Fibroblast of skin of right biceps (primary cell): ENCODE measurements at places on chromosomes 11 and 22.
A peak's percentile ranks its signal among the peaks of the same experiment; 100 is the strongest.

DNA sequence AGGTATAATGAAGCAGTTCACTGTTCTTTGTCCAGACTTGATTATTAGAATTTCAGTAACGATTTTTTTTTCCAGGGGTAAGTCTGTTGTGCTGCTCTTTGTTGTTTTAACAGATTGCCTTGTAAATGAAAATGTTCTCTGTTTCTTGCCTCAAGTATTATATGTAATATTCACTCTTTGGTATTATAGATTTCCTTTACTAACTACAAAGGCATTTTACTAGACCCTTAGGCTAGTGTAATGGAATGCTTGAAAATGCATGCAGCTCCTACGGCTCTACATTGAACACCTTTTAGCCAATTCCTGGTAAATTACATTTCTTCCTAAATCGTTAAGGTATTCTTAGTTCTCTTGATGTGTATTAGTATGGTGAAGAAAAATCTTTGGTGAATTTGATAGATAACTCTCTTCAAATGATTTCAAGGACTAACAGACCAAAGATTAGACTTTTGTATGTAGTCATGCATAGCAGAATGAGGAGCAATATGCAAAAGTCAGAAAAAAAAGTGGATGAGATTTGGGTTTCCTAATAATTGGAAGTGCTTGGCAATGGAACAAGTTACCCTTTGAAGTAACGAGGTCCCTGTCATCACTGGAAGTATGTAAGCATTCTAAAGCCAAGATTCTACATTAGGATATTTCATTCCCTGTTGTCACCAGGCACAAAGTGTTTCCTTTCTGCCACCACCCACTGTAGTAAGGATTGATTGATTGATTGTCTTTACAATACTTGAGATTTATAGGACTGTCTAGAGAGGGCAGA, 113.1 kb downstream of the DBX1 start:
- no peak for DNase-seq

DNA sequence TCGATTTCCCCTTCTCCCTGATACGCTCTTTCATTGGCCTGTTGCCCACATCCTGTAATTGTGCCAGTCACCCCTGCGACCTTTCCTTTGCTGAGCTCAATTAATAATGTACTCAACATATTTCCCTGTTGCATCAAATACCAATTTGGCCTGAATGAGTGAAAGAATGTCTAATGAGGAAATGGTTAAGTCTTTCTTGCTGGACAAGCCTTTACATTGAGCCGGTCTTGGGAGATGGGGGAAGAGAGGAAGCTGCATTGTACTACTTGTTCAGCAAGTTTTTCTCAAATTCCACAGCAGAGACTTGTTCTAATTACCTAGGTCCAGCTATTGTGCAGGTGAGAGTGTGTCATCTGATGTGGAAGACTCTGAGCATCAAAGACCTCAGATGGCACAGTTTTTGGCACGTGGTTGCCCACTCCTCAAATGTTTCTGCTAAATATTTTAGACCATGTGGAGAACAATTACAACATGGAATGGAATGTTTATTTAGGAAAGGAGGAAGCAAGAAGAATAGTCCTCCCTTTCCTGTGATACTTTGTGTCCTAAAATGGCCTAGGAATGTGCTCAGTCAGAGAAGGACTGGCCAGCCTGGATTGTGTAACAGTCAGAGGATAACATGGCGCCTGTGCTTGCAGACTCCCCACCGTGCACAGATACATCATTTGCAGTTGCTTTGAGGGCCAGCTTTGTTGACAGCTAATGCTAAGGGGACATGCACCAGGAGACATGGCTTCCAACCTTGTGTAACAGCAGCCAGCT, 129.5 kb upstream of the E2F8 start:
- peak; percentile 94 for DNase-seq

GRCh38 chr22:39087881-39088684, 9.0 kb upstream of the APOBEC3H start:
- DNase-seq: peak; percentile 1

- no peak for DNase-seq
Observed at GRCh38 chr11:19218216-19218615, 16.4 kb upstream of the CSRP3 start.

GRCh38 chr22:22167791-22168189, 76.8 kb upstream of the VPREB1 start:
- DNase-seq: no peak

DNA sequence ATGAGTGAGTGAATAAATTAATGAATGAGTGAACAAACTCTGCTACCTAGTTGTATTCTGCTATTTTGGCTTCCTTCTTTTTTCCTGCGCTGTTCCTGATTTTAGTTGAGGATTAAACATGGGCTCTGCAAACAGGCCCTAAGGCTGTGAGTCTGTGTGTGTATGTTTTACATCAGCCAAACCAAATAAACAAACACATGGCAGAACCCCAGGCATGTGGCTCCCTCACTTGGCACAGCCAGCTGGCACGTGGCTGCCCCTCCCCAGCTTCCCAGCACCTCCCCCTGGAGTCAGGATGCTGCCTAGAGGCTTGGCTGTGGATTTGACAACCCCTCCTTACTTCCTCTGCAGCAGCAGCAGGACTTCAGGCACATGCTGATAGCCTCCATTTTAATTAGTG, 593.2 kb downstream of the INSC start:
- no peak for DNase-seq

- DNase-seq: no peak
Observed at GRCh38 chr22:38494939-38495338, 11.2 kb downstream of the DDX17 start.

DNA sequence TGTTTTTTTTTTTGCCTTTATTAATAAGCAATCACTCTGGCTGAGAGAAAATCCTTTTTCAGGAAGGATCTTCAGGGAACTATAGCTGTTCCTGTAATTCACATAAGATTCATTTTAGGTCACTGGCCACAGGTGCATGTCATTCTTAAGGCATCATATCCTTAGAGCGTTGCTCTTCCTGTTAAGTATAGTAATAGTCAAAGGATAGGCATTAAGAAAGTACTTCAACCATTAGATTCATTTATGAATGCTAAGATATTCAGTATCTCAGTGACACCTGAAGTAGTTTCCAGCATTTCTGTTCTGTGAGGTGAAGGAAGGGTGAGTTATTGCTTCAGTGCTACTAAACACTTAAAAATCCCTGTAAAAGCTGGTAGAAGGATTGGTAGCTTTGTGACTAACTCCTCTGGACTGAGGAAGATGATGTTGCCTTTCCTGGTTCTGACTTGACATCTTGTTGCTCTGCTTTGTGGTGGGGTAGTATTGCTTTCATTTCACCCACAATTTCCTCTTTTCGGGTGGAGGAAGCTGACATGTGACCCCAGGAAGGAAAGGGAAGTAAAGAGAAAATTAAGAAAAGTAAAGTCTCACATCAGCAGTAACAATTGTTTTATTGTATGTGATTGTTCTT, 34.7 kb downstream of the RNF169 start:
- peak; percentile 70 for DNase-seq

DNA sequence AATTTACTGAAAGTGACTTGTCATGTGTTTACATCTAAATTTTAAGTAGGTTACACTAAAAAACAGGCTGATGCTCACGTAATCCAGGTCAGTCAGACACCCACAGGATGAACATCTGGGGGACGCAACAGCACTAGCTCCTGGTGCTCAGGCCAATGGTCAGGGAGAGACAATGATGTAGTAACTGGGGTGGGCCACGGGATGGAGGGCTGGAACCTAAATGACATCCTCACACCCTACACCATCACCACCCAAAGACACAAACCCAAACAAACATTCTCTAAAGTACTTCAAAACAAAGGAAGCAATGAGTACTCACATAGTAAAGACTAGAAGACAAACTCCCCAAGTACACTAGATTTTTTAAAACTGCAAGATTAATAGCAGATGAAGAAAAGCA, 53.5 kb upstream of the SLC25A1 start:
- no peak for DNase-seq

GRCh38 chr11:90310210-90310609, 87.4 kb upstream of the CHORDC1 start:
- DNase-seq: no peak

DNA sequence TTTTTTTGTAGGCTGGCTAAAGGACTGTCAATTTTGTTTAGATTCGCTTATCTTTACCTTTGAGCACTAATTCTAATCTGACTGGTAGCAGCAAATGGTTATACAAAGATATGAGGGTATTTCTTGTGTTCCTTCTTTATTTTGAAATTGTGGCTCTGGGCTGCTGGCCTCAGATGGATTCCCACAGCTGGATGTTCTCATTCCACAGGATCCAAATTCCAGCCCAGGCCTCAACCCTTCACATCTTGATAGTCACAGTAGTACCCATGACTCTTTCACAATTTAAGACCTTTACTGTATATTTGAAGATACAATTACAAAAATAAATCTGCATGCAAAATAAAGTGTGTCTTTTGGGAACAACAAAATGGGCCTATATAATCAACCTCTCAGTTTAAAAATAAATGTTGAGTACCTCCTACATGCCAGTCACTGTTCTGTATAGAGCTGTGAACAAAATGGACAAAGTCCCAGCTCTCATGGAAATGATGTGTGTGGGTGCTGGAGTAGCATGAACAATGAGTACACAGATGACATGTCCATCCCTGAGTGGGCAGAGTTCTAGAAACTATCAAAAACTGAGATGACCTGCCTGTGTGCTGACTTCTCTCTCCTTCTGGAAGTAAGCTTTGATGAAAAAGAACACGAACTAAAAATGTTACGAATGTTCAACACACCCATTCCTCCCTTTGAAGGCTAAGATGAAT, 51.7 kb upstream of the FBXO3 start:
- no peak for DNase-seq

DNA sequence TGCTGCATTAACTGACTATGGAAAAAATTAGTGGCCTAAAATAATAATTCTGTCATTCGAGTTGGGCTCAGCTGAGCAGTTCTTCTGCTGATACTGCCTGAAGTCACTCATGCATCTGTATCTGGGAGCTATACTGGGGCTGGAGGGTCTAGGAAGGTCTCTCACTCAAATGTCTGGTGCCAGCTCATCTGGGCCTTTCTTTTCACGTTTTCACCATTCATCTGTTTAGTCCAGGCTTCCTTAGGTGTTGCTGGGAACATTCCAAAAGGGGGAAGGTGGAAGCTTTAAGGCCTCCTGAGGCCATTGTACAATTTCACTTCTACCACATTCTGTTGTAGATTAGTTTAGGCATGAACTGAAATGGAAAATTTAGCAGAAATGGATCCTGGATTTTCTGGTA, 28.0 kb downstream of the YAP1 start:
- DNase-seq: peak; percentile 79

DNA sequence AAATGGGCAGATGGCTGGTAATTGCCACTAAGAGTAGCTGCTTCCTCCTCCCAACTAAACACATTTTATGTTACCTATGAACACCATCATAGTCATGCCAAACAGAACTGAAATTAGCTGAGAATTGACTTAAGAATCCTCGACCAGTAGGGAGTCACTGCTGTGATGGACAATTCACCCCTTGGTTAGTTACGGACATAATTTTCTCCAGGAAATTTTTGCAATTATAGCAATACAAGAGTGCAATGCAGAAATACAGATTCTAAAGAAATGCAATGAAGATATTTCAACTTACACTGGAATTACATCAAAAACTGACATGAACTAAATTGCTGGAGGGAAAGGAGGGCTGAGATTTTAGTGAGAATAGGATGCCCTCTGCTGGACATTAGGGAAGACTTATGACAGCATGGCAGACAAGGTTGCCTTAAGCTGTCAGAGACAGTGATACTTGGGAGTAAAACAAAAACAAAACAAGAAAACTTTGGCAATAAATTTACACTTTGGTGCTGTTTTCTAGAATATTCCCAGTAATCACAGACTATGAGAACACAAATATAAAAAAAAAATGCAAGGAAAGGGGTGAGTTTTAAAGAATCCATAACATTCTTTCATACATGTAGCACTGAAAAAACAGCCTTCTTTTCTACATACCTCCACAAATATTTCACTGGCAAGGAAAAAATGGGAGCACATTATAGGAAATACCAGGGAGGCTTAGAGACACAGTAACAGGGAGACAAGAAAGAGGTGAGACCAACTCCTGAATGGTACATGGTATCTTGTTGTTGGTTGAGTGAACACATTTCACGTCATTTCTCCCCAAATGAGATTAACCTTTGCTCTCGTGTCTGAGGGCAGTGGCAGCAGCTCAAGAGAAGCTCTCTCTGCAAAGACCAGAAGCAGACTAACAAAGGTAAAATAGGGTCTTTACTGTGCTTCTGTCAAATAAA, 11.2 kb upstream of the PPP2R1B start:
- DNase-seq: peak; percentile 74

- DNase-seq: no peak
Observed at GRCh38 chr11:72605973-72606747, 68.1 kb downstream of the PDE2A start.

- no peak for DNase-seq
Observed at GRCh38 chr11:100981196-100981824, 148.3 kb downstream of the PGR start.

DNA sequence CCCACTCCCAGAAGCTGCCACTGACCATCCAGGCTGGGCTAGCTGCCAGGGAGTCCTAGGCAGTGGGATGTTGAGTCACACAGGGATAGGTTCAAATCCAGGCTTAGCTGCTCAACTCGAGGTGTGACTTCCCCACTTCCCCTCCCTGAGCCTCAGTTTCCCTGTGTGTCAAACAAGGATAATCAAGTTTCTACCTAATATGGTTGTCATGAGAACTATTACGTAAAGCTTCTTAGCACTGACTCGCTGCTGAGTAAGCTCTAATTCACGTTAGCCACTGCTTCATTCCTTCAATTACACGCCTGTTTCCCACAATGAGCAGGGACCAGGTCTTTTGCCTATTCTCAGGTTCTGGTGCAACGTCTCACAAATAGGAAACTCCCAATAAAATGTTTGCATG, 67.7 kb downstream of the SEZ6L start:
- peak; percentile 63 for DNase-seq

- no peak for DNase-seq
Observed at GRCh38 chr11:128662076-128662475, 31.8 kb upstream of the FLI1 start.

DNA sequence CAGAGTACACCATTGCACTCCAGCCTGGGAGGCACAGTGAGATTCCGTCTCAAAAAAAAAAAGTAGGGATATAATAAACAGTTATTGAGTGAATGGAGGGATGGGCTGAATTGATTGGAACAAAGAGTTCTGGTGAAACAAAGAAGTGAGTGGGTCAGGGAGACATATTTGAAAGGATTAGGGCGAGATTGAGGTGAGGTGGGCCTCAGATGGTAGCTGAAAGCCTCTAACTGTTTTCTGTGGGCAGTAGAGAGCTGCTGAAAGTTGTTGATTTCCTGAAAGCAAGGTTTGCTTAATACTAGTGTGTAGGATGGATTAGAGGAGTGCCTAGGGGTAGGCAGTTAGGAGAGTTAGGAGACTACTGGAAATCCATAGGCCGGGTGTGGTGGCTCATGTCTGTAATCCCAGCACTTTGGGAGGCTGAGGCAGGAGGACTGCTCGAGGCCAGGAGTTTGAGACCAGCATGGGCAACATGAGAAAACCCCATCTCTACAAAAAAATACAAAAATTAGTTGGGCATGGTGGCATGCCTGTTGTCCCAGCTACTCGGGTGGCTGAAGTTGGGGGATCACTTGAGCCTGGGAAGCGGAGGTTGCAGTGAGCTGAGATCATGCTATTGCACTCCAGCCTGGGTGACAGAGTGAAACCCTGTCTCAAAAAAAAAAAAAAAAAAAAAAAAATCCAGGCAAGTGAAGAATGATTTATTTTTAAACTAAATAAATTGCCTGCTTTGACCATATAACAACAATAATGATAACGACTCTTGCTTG, 41.4 kb upstream of the PTPRJ start:
- DNase-seq: no peak

GRCh38 chr11:108796551-108796950, 131.7 kb downstream of the DDX10 start:
- no peak for DNase-seq

- DNase-seq: no peak
Observed at GRCh38 chr11:134864968-134865305, 452.9 kb upstream of the B3GAT1 start.

GRCh38 chr22:32130464-32130863, 28.6 kb downstream of the C22orf42 start:
- no peak for DNase-seq
